B cell (primary cell): ENCODE measurements at places on chromosomes 16 and 17.

GRCh38 chr17:34252444-34253138 lies 2.5 kb upstream of the CCL2 start:
- H3K27me3 ChIP-seq, result peaks cover 27% of the 10 kb centered on the region
- no peak overlapping the region for H3K4me3 ChIP-seq
- no peak overlapping the region for H3K27ac ChIP-seq
- DNase-seq, result no peak
- no peaks in the 10 kb centered on the region for H3K36me3 ChIP-seq
- H3K4me1 ChIP-seq, result peaks cover 14% of the 10 kb centered on the region

DNA sequence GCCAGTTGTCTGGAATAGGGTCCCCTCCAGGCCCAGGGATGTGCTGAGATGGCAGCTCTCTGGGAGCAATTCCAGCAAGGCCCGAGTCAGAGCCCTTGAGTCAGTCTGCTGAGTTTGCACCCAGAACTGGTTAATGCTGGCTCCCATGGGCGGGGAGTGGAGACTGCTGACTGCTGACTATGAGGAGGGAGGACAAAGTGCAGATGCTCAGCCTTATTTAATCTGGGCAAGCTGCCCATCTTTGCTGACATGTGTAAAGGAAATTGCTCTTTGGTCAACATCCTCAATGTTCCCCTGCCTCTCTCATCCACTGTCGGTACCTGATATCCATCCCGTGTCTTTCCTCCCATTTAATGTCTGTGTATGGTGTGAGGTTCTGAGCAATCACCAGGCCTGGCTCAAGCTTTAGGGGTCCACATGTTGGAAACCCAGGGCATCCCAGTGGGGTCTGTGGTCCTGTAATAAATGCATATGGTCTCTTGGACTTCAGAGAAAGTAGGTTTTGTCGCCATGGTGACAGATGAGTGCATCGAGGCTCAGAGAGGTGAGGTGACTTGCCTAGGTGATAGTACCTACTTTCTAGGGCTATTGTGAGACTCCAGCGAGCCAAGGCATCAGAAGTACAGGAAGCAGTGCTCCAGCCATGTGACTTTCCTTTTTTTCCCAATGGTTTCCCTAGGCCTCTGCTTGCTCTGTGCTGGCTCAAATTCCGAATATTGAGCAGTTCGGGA lies 20.0 kb upstream of the RNF135 start:
- H3K27ac ChIP-seq, result no peak overlapping the region
- no peak overlapping the region for H3K4me3 ChIP-seq
- no peaks in the 10 kb centered on the region for H3K27me3 ChIP-seq
- no peak for DNase-seq
- H3K4me1 ChIP-seq, result peaks cover 54% of the 10 kb centered on the region

GRCh38 chr17:17056156-17056539 lies 13.9 kb downstream of the MPRIP start:
- no peak for DNase-seq
- H3K4me1 ChIP-seq, result peaks cover 29% of the 10 kb centered on the region
- no peak overlapping the region for H3K4me3 ChIP-seq
- H3K36me3 ChIP-seq, result peaks cover 22% of the 10 kb centered on the region
- H3K27me3 ChIP-seq, result no peaks in the 10 kb centered on the region

DNA sequence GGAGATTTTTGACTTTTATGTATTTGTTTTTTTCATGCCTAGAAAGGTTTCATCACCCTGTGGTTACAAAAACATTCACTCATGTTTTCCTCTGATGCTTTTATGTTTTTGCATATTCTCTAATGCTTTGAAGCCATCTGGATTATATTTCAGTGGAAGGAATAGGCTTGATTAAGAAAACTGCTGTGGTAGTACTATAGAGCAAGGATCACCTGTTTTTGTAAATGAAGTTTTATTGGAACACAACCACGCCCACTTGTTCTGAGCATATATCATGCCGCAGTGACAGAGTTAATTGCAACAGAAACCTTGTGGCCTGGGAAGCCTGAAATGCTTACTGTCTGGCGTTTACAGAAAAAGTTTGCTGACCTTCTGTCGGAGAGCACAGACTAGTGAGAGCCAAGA lies 11.5 kb downstream of the COX10 start:
- no peaks in the 10 kb centered on the region for H3K4me1 ChIP-seq
- H3K27me3 ChIP-seq, result no peaks in the 10 kb centered on the region
- no peak overlapping the region for H3K4me3 ChIP-seq
- no peak for DNase-seq
- H3K36me3 ChIP-seq, result peaks cover 8% of the 10 kb centered on the region

DNA sequence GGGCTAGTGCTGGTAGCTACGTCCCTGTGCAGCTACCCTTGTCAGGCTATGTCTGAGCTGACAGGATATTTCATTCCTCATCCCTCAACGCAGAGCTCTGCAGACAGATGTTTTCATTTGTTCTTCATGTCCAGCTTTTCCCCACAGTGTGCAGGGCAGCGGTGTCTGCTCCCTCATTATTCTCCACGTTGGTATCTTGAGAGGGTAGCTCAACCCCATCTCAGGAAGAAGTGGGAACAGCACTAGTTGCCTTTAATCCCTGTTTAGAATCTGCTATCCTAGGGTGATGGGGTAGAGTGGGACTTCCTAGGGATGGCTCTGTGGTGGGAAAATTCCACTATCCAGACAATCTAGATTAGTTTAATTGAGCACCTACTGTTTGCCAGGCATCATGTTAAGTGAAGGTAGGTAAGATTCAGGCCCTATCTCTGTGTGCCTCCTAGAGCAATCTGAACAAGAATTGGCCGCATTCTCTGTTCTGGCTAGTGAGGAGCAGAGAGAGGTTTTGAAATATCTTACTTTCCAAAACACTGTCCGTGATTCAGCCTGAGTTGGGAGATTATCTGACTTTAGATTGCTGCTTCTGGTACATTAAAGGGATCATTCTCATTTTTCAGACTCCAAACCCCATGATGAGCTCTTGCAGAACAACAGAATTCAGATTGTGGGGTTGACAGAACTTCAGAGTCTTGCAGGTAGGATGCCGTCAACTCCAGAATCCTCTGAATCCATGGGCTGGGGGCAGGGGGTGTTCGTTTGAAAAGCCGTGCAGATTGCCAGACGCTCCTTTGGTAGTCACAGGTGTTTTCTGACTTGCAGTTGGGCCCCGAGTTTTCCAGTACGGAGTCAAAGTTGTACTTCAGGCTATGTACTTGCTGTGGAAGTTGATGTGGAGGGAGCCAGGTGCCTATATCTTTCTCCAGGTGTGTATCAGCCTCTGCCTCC lies 963 bp downstream of the ALG1 start:
- H3K27ac ChIP-seq, result peak overlapping the region; percentile 81
- H3K4me1 ChIP-seq, result peaks cover 14% of the 10 kb centered on the region
- no peaks in the 10 kb centered on the region for H3K27me3 ChIP-seq
- peak overlapping the region; percentile 74 for H3K4me3 ChIP-seq

GRCh38 chr16:61366006-61366405 lies 670.2 kb downstream of the CDH8 start:
- no peaks in the 10 kb centered on the region for H3K27me3 ChIP-seq
- no peaks in the 10 kb centered on the region for H3K4me1 ChIP-seq
- H3K36me3 ChIP-seq, result no peaks in the 10 kb centered on the region
- no peak for DNase-seq
- H3K4me3 ChIP-seq, result no peak overlapping the region

DNA sequence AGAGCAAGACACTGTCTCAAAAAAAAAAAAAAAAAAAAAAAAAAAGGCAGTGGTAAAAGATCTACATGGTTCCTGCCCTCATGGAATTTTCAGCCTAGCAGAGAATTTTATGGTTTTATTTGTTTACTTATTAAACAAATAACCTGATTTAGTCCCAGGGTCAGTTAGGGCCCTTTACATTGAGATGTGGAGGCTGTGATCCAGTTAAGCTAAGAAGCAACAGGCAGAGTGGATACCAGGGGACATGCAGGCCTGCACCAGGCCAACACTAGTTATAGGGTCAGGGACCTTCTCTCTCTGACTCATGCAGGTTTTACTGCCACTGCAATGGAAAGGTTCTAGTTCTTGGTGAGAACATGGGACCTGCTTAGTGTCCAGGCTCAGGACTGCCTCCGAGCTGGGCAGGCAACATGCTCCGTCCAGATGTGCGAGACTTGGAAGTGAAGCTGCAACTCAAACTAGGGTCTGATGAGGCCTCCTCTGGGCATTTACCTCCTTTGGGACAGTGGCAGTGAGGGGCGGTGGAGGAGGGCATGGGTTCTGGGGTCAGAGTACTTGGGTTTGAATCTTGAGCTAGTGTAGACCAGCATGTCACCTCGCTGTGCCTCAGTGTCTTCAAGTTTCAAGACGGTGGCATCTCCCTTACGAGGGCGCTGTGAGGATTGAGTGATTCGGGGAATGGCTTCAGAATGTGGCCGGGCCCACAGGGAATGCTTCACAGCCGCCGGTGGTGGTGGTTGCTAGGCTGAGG lies 301.8 kb downstream of the CPPED1 start:
- DNase-seq, result no peak
- H3K36me3 ChIP-seq, result peaks cover 16% of the 10 kb centered on the region
- no peak overlapping the region for H3K27ac ChIP-seq
- H3K27me3 ChIP-seq, result no peaks in the 10 kb centered on the region

- H3K36me3 ChIP-seq, result no peaks in the 10 kb centered on the region
- no peaks in the 10 kb centered on the region for H3K27me3 ChIP-seq
- no peaks in the 10 kb centered on the region for H3K4me1 ChIP-seq
- DNase-seq, result no peak
- H3K4me3 ChIP-seq, result no peak overlapping the region
- no peak overlapping the region for H3K27ac ChIP-seq
Measured at GRCh38 chr17:49777563-49777962, 10.9 kb upstream of the KAT7 start.

DNA sequence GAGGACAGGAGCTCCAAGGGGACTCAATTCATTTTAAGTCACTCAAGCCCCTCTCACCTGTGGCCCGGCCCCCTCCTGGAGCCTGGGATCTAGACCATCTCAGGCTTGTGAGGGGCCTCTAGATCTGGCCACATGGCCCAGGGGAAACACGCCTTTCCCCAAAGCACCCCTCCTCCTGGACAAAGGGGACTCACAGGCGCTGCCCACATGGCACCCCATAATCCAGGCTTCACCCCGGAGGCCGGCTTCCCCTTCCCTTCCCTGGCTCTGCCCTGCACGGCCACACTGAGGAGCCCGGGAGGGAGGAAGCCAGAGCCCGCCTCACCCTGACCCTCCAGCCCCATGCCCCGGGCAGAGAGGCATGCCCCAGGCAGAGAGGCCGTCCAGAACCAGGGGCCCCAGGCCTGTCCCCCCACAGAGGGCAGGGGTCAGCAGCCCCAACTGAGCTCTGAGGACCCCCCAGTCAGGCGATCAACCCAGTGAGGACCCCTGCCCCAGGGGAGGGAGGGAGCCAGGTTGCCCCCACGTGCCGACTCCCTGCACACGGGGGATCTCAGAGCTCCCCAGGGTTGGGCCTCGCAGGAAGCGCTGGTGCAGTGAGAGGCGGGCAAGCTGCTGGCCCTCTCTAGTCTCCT lies 10.9 kb downstream of the HS3ST6 start:
- H3K36me3 ChIP-seq, result no peaks in the 10 kb centered on the region
- H3K4me3 ChIP-seq, result no peak overlapping the region
- peaks cover 15% of the 10 kb centered on the region for H3K27me3 ChIP-seq
- H3K4me1 ChIP-seq, result no peaks in the 10 kb centered on the region
- no peak for DNase-seq
- H3K27ac ChIP-seq, result no peak overlapping the region

- H3K4me3 ChIP-seq, result no peak overlapping the region
- no peaks in the 10 kb centered on the region for H3K4me1 ChIP-seq
- H3K36me3 ChIP-seq, result no peaks in the 10 kb centered on the region
- DNase-seq, result no peak
Measured at GRCh38 chr16:80620736-80621605, 80.2 kb downstream of the DYNLRB2 start.

DNA sequence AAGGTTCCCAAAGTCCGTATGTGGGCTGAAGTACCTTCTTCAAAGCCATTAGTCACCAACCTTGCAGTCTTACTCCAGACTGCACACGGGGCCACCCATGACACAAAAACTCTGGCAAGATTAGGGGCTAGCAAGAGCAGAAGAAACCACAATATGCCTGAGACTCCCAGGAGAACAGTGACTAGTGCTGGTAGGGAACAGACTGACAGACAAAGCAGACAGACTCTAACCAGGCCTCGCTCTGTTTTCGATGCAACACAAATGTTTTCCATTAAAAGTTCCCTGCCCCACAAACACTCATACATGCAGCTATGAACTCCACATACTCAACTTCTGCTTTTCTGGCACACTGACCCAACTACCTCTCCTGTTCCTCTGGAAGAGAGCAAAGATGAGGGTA lies 102.2 kb downstream of the HIC1 start:
- no peak for DNase-seq
- H3K4me1 ChIP-seq, result no peaks in the 10 kb centered on the region
- no peak overlapping the region for H3K4me3 ChIP-seq
- H3K27ac ChIP-seq, result no peak overlapping the region
- H3K36me3 ChIP-seq, result peaks cover 22% of the 10 kb centered on the region

DNA sequence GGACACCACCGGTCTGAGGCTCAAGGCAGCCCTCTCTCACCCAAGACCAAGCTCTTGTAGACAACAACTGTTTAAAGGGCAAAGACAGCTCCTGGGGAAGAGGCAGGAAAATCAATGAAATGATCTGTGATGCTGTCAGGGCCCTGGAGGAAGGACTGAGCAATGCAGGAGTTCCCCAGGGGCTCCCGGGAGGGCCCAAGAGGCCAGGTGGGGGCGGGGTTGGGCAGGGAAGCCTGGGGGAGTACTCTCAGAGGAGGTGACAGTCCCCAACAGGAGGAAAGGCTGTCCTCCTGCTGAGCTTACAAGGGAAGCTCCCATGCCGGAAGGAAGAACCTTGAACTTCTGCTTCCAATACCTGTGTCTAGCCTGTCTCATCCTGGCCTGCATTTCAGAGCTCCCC lies 8.3 kb upstream of the NOS2 start:
- H3K27ac ChIP-seq, result peak overlapping the region; percentile 78
- peak; percentile 14 for DNase-seq
- no peaks in the 10 kb centered on the region for H3K27me3 ChIP-seq
- peaks cover 26% of the 10 kb centered on the region for H3K4me1 ChIP-seq

GRCh38 chr17:28849281-28849680 lies 5.5 kb upstream of the ERAL1 start:
- H3K27me3 ChIP-seq, result no peaks in the 10 kb centered on the region
- H3K4me3 ChIP-seq, result no peak overlapping the region
- no peak for DNase-seq
- no peaks in the 10 kb centered on the region for H3K36me3 ChIP-seq
- peaks cover 3% of the 10 kb centered on the region for H3K4me1 ChIP-seq

- no peak overlapping the region for H3K27ac ChIP-seq
- no peak overlapping the region for H3K4me3 ChIP-seq
- no peak for DNase-seq
- H3K27me3 ChIP-seq, result no peaks in the 10 kb centered on the region
Measured at GRCh38 chr17:75892556-75893224, 4.1 kb downstream of the TRIM65 start.

GRCh38 chr17:38608648-38609047 lies 2.9 kb upstream of the SRCIN1 start:
- no peaks in the 10 kb centered on the region for H3K36me3 ChIP-seq
- H3K27ac ChIP-seq, result no peak overlapping the region
- no peak for DNase-seq
- peaks cover 51% of the 10 kb centered on the region for H3K27me3 ChIP-seq
- H3K4me3 ChIP-seq, result no peak overlapping the region

GRCh38 chr17:34465789-34466188 lies 102.8 kb upstream of the CCL1 start:
- no peaks in the 10 kb centered on the region for H3K4me1 ChIP-seq
- H3K4me3 ChIP-seq, result no peak overlapping the region
- no peak overlapping the region for H3K27ac ChIP-seq

GRCh38 chr17:56656701-56657327 lies 63.3 kb downstream of the NOG start:
- no peak for DNase-seq
- H3K36me3 ChIP-seq, result no peaks in the 10 kb centered on the region
- no peak overlapping the region for H3K4me3 ChIP-seq
